Urinary bladder (tissue), 4 donors: ENCODE measurements at places on chromosomes 4 and X. TPM values are rescaled to one million over a fixed set of nuclear protein-coding genes. Genes with fewer than 3 reads are reported as not detected.
A peak's percentile ranks its signal among the peaks of the same experiment; 100 is the strongest.

GRCh38 chrX:129544780-129545179, 4.7 kb downstream of the OCRL start:
- DNase-seq, result no peak

DNA sequence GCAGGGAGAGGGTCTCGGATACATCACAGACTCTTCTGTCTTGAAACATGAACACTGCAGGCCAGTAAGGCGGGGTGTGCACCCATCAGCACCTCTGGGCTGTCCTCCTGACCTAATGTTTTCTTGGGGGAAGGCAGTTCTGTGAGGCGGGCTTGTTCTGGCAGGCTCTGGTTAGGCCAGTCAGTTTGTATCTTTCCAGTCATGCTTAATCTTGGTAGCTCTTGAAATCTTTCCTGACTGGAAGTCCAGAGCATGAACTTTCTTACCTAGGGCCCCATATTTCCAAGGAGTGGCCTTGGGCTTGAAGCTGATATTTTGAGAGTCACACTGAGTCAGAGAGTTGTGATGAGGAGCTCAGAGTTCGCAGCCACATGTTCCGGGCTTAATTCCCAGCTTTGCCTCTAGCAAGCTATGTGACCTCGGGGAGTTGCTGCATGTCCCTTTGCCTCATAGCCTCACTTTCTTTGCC, 54.2 kb upstream of the RASSF6 start:
- DNase-seq, result no peak

GRCh38 chr4:67575232-67576058, 16.9 kb downstream of the STAP1 start:
- DNase-seq, result no peak

GRCh38 chr4:174404677-174405076, 117.6 kb downstream of the HPGD start:
- no peak for DNase-seq

- no peak for DNase-seq
Observed at GRCh38 chr4:7766086-7766485, 173.6 kb downstream of the AFAP1 start.

The MAP3K15 gene
- 0.26 TPM for total RNA-seq

DNA sequence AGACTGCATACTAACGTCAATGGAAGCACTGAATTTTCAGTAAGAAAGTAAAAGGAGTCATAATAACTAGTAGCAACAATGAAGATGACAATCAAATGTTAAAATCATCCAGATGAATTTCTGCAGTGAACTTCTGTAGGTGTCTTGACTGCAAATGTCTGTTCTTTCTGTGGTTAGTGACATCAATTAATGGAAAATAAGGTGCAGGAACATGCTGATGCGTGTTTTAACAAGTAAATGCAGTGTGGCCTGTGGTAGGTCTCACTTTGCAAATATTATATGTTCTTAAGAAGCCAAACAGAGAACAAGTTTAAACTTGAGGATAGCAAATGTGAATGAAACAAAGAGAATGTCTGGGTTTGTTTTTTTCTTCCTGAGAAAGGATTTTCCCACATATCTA, 2.6 kb upstream of the DTHD1 start:
- no peak for DNase-seq

DNA sequence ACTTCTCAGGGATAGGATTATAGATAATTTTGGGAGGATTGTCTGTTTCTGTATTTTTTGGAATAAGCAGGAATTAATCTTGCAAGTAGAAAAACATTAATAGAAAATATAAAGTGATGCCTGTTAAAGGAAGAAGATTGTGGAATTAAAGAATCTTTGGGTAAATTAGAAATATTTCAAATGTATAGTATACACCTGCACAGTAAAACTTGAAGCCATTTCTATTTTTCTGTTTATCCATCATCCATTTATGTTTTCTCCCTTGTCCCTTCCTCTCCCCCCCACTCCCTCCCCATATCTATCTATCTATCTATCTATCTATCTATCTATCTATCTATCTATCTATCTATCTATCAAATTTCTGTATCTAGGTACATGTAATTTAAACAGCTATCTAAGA, 46.9 kb upstream of the GEMIN8 start:
- DNase-seq, result no peak

GRCh38 chrX:30373479-30373878, 64.3 kb upstream of the NR0B1 start:
- no peak for DNase-seq

The ADAM29 gene
- total RNA-seq, result not detected

DNA sequence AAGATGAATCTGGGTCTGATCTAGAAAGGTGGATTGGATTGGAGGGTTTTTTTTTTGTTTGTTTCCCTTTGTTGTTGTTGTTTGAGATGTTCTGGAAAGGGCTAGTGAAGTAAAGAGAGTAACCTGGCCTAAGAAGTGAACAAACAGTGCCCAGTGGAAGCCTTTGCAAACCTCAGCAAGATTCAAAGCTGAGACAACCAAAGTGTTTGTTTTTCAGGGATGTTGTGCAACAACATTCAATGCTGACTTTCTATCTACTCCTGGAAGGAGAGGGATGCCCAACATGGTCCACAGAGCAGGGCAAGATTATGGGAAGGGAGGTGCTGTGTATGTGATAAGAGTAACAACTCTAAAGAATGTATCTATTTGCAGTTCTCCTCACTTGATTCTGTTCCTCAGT, 11.3 kb downstream of the BEX1 start:
- DNase-seq, result no peak

DNA sequence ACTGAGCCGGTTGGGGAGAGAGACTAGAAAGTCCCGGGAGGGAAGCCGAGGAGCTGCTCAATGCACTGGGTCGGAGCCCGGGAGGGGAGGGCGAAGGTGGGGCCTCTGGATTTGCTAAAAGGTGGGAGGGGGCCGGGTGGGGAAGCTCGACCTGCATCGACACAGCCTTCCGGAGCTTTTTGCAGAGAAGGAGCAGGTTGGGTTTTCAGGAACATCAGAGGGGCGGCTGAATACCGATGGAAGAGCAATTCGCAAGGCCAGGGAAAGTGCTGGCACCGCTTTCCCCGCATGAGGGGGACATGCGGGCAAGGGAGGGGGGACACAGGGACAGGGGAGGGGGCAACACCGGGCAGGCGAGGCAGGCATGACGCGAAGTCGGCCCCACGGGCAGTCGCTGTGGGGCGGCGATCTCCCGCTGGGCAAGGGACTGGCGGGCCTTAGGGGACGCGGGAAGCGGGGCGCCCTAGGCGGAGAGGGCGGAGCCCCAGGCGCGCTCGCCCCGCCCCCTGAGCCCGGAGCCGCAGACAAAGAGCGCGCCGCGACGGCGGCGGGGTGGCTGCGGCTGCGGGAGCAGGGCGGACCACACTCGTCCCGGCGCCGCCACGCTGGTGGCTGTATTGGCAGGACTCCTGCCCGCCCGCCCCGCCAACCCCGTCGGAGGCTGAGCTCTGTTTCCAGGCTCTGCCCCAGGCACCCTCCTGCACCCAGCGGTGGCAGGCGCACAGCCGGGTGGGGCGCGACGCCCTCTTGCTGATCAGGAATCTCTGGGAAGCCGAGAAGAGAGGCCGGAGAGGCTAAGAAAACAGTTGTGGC, 11.6 kb downstream of the PDZD4 start:
- DNase-seq, result no peak

The LAGE3 gene
- total RNA-seq, result 7.7 TPM

DNA sequence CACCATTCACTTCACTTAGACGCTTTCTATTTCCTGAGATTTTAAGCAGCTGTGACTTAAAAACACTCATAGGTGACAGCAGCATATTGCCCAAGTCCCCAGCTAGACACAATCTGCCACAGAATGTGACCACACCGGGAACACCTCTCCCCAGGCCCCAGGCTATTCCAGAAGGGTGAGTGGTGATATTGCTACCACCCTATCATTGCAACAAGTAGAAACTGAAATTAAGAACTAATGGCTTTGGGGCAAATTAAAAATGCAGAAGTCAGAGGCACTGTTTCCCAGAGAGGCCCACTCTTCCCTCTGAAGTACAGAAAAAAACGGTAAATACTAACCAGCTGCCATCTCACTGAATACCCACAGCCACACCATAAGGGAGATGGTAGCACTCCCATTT, 35.0 kb downstream of the QDPR start:
- no peak for DNase-seq

DNA sequence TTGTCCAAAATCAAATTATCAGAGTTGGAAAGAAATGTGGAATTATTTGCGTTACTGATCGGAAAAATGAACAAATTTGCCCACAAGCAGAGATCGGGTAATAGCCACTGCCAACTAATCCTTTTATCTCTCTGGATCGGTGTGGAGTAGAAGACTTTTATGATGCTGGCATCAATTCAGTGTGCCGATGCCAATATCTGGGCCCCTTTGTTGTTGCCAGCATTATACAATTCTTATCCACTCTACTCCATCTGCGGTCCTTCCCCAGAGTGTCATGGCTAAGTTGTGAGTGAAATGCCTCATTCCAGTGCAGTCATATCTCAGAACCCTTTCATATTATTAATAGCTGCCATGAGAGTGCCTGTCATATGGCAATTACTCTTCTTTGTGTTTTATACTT, 660.2 kb downstream of the ADGRL3 start:
- no peak for DNase-seq

The XG gene
- 0.58 TPM for total RNA-seq

The XK gene
- total RNA-seq, result 4.2 TPM

DNA sequence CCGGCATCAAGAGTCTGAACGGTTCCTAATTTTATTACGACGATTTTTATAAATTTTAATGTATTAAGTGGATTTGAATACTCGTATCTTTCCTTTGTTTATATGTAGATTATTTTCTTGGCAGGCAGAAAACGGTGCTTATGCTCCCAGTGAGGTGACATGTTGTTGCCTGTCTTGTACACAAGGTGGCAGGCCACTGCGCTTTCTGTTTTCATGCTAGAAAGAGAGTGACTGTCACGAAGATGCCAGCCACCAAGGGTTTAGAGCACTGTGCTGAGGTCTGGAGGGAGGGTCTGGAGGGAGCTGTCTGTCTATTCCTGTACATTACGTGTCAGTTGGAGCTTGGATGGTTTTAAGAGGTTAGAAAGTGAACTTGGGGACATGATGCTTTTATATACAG, 87.7 kb downstream of the SHROOM2 start:
- no peak for DNase-seq

GRCh38 chr4:138092060-138092459, 150.1 kb downstream of the SLC7A11 start:
- DNase-seq, result no peak

DNA sequence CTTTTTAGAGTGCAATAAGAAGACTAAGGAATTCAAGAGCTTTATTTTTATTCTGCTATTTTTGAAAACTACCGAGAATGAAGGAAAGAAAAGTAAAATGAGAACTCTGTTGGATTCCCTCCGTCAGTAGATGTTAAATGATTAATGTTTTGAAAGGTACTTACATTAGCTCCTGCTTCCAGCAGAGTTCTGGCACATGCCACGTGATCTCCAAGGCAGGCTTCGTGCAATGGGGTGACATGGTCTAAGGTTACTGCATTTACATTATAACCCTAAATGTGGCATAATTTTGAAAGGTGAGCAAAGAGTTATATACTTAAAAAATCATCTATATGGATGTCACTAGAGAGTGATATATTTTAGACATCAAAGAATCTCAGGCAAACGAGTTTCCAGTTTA, 26.8 kb upstream of the SPATA4 start:
- no peak for DNase-seq

DNA sequence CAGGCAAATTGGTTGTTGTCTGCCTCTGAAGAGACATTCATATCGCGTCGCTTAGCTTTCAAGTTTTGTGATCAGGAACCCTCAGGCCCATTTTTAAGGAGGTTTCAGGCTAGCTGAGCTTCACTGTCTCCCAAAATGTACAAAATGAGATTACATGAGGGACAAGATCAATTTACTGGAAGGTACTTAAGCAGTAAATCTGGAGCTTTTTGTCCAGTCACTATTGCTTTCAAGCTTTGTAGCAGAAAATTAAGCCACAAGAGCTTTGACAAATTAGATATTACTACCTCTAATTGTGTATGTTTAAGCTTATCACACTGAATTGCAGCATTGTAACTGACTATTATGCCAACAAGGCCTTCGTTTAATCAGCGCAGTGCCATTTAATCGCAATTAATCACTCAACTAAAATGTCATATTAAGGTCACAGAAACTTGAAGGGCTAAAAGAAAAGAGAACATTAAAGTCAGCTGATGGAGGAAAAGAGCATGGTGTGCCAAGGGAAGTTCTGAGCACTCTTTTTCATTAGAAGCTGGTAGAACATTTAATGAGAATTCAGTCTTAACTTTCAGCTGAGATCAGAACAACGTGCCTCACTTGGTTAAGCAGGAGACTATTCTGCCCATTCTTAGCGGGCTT, 353.0 kb downstream of the FBXO8 start:
- peak; percentile 60 for DNase-seq

DNA sequence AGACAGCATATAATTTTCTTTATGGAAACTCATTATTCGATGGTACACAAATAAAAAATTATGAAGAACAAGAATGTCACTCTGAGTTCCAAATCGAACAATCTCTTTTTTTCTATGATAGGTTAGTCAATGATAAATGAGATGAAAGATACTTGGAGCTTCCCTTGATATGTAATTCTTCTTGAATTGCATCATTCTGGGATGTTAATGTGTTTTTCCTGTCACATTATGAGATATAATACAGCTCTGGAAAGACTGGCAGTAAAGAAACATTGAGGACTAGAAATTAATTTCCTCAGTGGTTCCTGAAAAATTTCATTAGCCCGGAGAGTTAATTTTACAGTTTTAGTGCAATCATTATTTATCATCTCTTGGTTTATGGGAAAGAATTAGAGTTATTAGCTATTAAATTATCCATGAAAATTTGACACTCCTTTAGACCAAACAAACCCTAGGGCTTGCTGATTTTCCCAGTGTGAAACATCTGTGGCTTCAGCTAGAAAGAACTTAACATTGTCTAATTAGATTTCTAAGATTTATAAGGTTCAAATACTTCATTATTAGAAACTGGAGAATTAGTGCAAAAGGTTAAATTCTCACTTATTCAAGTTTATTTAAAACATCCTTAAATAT, 1546.6 kb upstream of the TENM3 start:
- DNase-seq, result no peak

GRCh38 chrX:111876646-111877045, 665 bp downstream of the TRPC5OS start:
- no peak for DNase-seq

The NDST4 gene
- 1.0 TPM for total RNA-seq

- DNase-seq, result no peak
Observed at GRCh38 chrX:8306291-8306925, 135.3 kb upstream of the VCX2 start.

The TMPRSS11A gene
- not detected for total RNA-seq

DNA sequence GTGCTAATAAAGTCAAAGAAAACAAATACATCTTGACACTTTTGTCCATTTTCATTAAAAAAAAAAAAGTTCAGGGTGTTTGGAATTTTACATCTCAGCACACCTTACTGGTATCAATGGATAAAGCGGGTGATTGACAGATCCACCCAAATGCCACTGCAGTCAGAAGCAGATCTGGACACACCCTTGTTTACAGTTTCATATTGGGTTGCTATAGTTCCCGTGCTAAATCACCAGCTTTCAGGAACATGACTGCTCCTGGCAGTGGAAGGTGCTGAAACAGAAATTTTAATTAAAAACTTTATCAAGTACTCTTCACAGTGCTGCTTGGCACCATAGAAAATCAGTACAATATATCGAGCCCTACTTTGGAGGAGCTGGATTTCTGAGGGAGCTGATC, 116.3 kb downstream of the STOX2 start:
- DNase-seq, result no peak

GRCh38 chrX:24025741-24026403, 1.1 kb downstream of the KLHL15 start:
- DNase-seq, result no peak

The JAKMIP1 gene
- 0.58 TPM for total RNA-seq

- DNase-seq, result no peak
Observed at GRCh38 chrX:47748576-47748975, 88.1 kb upstream of the ZNF81 start.
